Activated CD4-positive, alpha-beta T cell treated with anti-CD3 and anti-CD28 coated beads, Interleukin-2, amount 50 U/mL, for 48 hours (primary cell): ENCODE measurements at places on chromosomes 1 and 21.

GRCh38 chr1:23718482-23718881 lies 24.8 kb upstream of the ELOA start:
- no peak for DNase-seq

DNA sequence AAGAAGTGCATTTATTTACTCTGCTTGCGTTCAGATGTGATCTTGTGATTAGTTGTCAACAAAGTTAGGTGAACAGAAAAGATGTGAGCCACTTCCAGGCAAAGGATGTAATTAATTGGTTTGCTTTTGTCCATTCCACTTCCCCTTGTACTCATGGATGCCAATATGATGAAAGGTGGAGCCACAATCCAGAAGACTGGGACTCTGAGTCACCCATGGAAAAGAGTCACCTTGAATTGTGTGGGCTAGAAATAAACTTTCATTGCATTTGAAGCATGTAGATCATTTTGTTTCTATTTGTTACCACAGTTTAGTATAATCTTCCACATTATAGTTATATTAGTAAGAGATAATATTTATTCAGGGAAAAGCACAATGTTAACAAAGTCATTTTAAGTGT lies 684.2 kb downstream of the LTN1 start:
- no peak for DNase-seq

- no peak for DNase-seq
These were observed 80.4 kb upstream of the GCLM start for GRCh38 chr1:93989601-93990000.

GRCh38 chr1:201946224-201946908 lies at the start of gene LMOD1:
Gene LMOD1 (minus strand): TSS chr1:201946548. CDS start chr1:201946340, 208 bp downstream.
- peak; percentile 5 for DNase-seq

- no peak for DNase-seq
These were observed 18.8 kb upstream of the PKP1 start for GRCh38 chr1:201264554-201264953.

GRCh38 chr1:225447650-225448089 lies 19.8 kb upstream of the LBR start:
- DNase-seq = no peak

DNA sequence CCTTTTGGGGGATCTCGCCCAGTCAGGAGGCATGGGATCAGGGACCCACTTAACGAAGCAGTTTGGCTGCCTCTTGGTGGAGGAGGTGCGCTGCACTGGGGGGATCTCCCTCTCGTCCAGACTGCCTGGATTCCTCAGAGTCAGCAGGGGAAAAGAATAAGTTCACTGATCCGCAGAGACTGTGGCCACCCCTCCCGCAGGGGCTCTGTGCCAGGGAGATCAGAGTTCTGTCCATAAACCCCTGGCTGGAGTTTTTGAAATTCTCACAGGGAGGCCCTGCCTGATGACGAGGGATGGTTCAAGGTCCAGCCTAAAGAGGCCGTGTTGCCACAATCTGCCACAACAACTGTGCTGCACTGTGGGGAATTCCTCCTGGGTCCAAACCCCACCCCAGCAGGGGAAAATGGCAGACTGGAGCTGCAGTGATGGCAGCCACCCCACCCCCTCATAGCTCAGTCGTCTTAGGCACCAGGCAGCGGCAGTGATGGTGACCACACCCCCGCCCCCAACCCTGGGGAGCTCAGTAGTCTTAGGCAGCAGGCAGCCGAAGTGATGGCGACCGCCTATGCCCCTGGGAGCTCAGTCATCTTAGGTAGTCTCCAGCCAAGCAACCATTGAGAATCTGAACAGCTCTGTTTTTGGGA lies 273.8 kb upstream of the USP25 start:
- no peak for DNase-seq

- no peak for DNase-seq
These were observed 36.3 kb downstream of the DHCR24 start for GRCh38 chr1:54850737-54851136.

DNA sequence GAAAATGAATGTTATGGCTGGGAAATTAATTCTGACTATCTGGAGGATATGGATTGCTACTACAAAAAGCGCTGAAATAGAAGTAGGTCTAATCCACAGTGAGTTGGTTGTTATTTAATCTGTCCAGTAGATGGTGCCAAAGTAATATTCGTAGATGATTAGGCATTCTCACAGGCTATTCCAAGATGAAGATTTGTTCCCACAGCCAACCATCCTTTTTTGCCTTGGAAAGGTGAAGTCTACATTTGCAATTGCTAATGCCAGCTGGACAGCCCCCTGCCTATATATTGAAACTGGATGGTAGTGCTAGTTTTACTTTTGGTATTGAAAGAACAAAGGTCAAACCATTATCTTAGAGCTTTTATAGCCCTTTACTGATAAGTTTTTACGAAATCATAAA lies 43.8 kb downstream of the RBM11 start:
- DNase-seq = no peak

GRCh38 chr21:42171091-42172053 lies 47.6 kb upstream of the ABCG1 start:
- DNase-seq = no peak

DNA sequence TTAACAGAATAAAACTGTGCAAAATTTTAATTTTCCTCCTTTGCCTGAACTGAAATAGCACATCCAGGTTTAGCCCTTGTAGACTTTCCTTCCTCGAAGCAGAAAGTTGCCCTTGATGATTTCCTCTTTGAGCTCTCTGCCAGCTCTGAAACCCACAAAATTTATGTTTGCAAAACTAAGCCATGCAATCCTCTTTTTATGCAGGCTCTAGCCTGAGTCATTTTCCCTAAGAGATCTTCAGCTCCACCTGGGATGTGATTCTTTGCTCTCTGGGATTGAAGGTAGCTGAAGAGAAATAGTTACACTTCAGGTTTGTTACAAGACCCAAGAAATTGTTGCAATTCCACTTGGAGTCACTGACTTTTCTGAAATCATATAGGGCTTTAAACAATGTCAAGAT lies 1.4 kb upstream of the F3 start:
- DNase-seq = no peak

GRCh38 chr1:91546876-91547275 lies 46.2 kb downstream of the CDC7 start:
- DNase-seq = no peak

DNA sequence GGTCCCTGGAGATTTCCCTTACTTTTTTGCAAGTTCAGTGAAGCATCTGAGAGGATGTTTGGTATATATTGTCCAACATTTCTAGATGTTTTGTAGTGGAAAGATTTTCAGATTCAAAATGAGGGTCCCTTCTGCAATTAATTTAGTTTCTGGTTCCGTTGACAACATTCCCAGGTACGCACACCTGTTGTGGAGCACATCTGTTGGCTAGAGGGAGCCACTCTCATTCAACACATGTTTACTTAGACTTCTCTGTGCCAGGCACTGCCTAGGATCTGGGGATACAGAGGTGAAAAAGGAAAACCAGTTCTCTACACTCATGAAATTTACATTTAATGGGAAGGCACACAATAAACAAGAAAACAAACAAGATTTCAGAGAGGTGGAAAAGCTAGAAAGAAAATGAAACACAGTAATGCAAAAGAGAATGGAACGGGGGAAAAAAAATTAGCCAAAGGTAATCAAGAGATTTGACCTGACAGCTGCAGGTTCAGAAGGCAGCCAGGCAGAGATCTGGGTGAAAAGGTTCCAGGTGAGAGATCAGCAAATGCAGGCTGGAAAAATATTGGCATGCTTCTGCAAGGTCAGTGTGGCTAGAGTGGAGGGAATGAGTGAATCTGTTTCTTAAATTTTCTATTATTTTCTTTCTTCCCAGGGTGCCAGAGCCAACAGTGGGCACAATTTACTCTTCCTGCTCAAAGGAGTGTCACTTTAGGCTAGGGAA lies 48.4 kb upstream of the KAZN start:
- no peak for DNase-seq

GRCh38 chr21:44013380-44014088 lies 1.4 kb downstream of the TRAPPC10 start:
- peak; percentile 46 for DNase-seq

GRCh38 chr1:150829751-150830150 lies 21.7 kb upstream of the CTSK start:
- no peak for DNase-seq

DNA sequence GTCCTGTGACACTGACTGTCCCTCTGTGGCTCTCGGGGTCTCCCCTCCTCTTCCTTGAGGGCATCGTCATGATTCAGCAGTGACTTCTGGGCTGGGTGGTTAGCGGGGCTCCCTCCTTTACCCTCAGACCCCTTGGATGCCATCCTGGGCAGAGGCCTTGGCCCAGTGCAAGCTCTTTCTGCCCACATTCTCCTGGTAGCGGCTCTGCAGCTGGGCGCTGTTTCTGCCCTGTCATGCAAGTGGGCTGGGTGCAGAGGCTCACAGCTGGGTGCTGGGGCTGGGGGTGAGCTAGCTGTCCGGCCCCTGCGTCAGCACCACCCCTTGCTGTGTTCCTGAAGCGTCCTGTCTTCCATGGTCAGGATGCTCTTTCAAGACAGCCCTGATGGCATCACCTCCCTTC lies 158.5 kb downstream of the PCBP3 start:
- DNase-seq = no peak

DNA sequence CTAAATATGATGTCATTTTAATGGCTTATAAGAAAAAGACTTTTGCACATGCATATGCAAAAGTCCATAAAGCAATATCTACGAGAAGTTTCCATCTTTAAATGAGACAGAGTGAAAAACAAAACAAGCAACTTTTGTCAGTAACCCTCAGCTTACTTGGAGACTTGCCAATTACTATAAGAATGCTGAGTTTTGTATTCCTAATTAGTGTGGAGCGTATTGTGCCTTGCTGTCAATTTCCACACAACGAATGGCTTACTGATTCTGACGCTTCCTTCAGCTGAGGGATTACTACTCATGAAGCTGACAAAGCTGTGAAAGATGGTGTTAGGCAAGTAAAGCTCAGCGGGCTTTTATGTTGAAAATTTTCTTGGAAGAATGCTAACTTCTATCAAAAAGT lies 440.4 kb upstream of the ADAMTS5 start:
- DNase-seq = no peak

GRCh38 chr1:2926447-2927055 lies 94.7 kb upstream of the ACTRT2 start:
- no peak for DNase-seq

DNA sequence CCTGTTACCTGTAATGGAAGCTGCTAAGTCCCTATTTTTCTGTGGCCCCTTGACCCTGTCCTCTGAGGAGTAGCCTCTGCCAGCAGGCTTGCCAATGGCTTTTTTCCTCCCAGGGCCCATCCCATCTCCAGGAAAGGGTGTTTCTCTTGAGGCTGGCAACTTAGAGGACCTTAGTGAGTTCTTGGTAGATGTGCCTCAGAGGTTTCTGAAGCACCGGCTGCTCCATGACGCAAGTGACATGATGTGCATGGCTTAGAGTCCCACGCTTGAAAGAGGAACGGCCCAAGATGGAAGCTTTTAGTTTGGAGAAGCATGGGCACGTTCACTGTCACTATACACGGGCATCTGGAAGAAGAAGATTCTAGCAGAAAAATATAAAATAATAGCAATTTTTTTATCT lies 63.0 kb downstream of the TGFB2 start:
- DNase-seq = no peak

DNA sequence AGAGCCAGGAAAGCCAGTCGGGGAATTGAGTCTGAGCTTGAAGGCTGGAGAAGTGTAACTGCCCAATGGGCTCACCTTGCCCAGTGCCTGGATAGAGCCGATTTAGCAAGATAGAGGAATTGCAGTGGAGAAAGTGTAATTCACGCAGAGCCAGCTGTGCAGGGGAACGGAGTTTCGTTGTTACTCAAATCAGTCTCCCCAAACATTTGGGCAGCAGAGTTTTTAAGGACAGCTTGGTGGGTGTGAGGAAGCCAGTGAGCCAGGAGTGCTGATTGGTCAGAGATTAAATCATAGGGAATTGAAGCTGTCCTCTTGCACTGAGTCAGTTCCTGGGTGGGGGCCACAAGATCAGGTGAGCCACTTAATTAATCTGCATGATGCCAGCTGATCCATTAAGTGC lies 28.4 kb upstream of the NLRP3 start:
- DNase-seq = no peak
